ENCODE measurements at places on chromosomes 3 and 15. TPM values are rescaled to one million over a fixed set of nuclear protein-coding genes. Genes with fewer than 3 reads are reported as not detected.

Gene ITGA11
- total RNA-seq: 0.60 TPM

Gene PPP1R14D
- 0.25 TPM for total RNA-seq

Gene LTK
- total RNA-seq: 0.27 TPM

Gene SMAD6
- 10.4 TPM for total RNA-seq

Gene HPS3
- 59.6 TPM for total RNA-seq

Gene IRAK2
- total RNA-seq: 0.71 TPM

Gene ZNF639
- 33.4 TPM for total RNA-seq

Gene DUOXA1
- 0.09 TPM for total RNA-seq

Gene CYP1A2
- total RNA-seq: not detected

Gene HIGD2B
- total RNA-seq: not detected

Gene CACNA2D2
- 22.0 TPM for total RNA-seq

Gene MME
- total RNA-seq: 23.7 TPM

Gene CD47
- 22.6 TPM for total RNA-seq

Gene ADCY5
- total RNA-seq: 26.8 TPM

Gene YEATS2
- 42.5 TPM for total RNA-seq

Gene TMEM115
- 30.0 TPM for total RNA-seq

Gene FBN1
- 5.2 TPM for total RNA-seq

Gene NPAP1
- 0.11 TPM for total RNA-seq

Gene RPP25
- 31.3 TPM for total RNA-seq

Gene AADACL2
- total RNA-seq: not detected

Gene FMN1
- total RNA-seq: 3.6 TPM

Gene TMEM212
- total RNA-seq: not detected

Gene PLA1A
- total RNA-seq: not detected

Gene SEC61A1
- 120 TPM for total RNA-seq

Gene PLAAT1
- 3.9 TPM for total RNA-seq

Gene CCNB2
- 98.8 TPM for total RNA-seq

Gene WDR72
- 8.7 TPM for total RNA-seq

Gene RASGRF1
- 0.85 TPM for total RNA-seq

Gene PML
- total RNA-seq: 47.7 TPM

Gene KCNMB2
- not detected for total RNA-seq

Gene THSD4
- total RNA-seq: 8.2 TPM

Gene MKRN3
- not detected for total RNA-seq

Gene WDR6
- 204 TPM for total RNA-seq

Gene GOLGA6L10
- total RNA-seq: 5.1 TPM

Gene NEK10
- 1.4 TPM for total RNA-seq
